ENCODE measurements at places on chromosomes 3 and 15.

DNA sequence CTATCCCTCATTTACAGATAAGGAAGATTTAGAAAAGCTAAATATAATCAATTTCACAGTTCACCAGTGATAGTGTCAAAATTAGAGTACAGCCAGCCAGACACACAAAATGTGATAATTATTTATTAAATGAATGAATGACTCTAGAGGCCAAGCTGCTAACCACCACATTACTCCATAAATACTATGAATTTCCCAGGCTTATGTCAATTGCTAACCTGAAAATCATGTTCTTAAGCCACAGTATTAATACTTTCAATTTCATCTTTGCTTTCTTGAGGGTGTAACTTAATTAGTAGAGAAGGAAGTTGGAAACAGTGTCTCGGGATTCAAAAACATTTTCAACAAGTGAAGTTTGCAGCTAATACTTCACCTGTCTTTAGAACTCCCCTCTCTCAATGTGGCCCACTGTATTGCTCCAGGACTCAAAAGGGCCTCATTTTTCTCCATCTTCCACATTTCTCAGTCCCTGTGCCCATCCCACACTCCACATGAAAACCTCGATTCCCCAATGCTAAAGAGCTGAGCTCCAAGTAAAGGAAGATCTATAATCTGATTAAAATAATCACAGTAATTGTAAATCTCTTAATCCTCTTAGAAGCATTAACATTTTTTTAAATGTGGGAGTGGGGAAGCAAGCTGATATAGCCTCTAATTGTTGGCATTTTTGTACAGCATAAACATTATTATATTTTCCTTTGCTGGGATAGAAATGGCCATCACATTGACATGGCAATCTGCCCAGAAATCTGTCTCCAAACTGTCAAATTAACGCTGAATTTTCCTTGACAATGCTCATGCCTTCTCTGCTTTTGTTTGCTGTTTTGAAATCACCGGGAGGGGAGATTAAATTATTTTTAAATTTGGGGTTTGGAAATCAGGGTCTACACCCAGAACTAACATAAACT, 765.1 kb downstream of the ROBO1 start:
- DNase-seq: no peak

DNA sequence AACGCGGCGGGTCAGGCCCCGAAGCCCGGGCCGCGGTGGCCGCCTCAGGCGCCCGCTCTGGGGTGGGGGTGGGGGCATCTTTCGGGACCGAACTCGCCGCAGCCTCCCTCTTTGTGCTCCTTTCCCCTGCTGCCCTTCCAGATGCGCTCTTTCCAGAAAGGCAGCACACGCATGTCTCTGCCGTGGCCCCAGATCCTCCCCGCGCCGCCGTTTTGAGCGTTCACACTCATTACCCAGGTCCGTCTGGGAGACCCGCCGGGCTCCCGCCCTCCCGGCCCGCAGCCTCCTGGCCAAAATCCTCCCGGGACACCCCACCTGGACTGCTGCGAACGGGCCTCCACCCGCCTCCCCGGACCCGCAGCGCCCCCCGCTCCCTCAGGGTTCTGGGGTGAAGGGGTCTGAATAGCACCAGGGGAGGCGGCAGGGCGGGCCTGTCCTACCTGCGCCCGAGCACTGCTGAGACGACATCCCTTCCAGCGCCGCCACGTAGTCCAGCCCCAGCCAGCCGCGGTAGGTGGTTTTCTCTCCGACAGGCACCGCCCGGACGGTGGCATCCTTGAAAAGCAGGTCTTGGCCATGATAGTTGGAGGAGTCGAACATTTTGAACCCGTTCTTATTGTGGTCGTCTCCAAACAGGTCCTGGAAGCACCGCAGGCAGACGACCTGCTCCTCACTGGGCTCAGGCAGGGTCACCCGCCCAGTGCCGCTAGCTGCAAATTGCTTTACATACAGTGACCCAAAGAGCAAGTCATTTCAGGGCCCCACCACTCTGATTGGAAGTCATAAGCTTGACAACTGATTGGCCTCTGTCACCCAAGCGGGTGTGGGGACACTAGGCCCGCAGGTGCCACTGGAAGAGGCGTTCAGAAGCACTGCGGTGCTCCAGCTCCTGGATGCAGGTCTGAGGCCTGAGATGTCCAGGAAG, 25.9 kb downstream of the MELTF start:
- no peak for DNase-seq

DNA sequence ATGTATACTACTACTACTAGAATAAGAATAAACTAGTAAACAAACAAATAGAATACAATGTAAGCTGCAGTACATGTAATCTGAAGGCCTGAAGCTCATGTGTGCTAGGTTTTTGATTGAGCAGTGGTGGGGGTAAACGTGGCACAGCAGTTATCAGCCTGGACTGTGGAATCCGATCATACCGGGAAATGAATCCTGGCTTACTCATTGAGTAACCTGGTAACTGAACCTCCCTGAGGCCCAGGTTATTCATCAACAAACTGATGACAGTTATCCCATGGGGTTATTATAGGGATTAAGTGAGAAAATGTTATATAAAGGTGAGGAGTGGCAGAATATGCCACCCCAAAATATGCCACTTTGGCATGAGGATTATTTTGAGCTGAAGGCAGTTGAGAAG, 339.1 kb downstream of the FHIT start:
- DNase-seq: no peak

GRCh38 chr15:36589971-36590370, 10.5 kb downstream of the CDIN1 start:
- DNase-seq: no peak

- DNase-seq: no peak
These were observed 349.7 kb upstream of the SUCLG2 start for GRCh38 chr3:68004091-68004490.

- DNase-seq: no peak
These were observed 243.8 kb downstream of the ZNF621 start for GRCh38 chr3:40768536-40768935.

DNA sequence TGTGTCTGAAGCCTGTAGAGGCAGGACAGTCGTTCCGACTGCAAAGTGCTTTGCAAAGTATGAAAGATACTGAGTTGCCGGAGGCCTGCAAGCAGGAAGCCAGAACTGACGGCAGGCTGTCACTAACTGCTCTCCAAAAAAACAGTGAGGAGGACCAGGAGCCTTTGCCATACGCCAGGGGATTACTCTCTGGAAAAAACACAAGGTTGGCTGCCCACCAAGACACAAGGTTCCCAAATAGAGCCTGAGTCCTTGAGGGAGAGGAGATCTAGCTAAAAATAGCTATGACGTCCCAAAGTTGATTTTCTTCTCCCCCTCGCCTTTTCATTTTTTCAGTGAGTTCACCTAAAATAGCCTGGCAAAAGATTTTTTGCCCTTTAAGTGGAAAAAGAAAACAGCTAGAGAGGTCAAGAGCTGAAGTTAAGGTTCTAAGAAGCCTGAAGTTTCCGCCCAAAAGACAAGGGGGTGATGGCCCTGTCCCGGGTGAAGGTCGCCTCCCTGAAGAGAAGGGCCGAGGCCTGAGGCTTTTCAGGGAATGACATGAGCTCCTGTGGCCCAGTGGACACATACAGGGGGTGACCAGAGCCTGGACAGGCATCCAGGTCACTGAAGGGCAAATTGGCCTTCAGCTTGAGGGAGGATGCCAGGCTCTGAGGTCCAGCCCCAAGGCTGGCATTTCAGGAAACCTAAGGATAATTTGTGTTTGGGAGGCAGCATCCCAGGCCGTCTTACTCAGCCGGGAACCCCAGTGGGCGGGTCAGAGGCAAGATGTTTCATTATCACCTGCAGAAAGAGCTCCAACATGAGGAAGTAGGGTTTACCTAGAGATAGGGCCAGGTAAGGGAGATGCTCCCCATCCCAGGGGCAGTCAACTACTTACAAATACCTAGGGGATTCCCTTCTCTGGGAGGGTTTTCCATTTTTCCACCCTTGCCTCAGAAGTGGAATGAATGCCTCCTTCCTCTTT, 44.9 kb upstream of the DGKG start:
- no peak for DNase-seq

- DNase-seq: no peak
These were observed 176.7 kb upstream of the CADPS start for GRCh38 chr3:63051920-63052319.

DNA sequence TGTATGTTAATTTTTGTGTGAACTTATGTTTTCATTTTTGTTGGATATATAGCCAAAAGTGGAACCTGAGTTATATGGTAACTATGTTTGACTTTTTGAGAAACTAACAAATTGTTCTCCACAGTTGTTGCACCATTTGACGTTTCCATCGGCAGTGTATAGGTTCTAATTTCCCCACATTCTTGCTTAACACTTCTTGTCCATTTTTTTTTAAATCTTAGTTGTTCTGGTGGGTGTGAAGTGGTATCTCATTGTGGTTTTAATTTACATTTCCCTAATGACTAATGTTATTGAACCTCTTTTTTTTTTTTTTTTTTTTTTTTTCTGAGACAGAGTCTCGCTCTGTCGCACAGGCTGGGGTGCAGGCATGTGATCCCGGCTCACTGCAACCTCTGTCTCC, 8.0 kb downstream of the NISCH start:
- DNase-seq: no peak

DNA sequence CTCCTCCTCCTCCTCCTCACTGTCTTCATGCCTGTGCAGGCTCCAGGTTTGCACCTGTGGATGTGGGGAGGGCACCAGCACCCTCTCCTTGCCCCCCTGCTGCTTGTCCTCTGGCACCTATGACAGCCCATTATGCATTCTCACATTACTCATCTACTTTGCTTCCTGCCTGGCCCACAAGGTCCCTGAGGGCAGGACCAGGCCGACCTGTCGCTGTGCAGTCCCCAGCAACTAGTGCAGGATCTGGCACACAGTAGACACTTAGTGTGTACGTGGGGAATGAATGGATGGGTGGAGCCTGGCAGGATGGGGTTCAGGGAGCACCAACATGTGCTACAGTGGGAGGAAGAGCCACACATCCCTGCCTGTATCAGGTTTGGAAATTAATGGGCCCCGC, 58.3 kb upstream of the TMEM115 start:
- DNase-seq: no peak

- DNase-seq: peak; percentile 11
These were observed 603 bp downstream of the SCAPER start for GRCh38 chr15:76904461-76905012.

GRCh38 chr3:179414804-179415203, 36.5 kb downstream of the GNB4 start:
- DNase-seq: no peak

DNA sequence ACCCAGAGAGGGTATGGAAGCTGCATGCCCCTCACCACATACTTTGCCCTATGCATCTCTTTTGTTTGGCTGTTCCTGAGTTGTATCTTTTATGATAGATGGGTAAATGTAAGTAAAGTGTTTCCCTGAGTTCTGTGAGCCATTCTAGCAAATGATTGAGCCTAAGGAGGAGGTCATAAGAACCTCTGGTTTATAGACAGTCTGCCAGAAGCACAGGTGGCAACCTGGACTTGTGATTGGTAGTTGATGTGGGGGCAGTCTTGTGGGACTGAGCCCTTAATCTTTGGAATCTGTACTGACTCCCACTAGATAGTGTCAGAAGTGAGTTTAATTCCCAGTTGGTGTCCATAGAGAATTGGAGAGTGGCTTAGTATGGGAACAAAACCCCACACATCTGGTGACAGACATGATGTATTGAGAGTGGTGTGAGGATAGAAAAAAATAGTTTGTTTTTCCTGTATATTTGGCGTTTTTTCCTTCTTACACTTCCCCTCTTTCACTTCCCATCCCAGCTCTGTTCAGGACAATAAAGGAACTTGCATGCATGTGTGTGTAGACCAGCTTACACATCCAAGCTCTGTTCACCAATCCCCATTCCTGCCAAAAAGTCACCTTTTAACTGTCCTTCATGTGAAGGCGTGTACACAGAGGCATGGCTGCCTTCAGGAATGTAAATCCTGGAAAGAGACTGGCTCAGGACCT, 38.1 kb upstream of the SPPL2A start:
- no peak for DNase-seq

Data from 8988T (cell line).